ENCODE measurements at places on chromosomes 7 and 10.

DNA sequence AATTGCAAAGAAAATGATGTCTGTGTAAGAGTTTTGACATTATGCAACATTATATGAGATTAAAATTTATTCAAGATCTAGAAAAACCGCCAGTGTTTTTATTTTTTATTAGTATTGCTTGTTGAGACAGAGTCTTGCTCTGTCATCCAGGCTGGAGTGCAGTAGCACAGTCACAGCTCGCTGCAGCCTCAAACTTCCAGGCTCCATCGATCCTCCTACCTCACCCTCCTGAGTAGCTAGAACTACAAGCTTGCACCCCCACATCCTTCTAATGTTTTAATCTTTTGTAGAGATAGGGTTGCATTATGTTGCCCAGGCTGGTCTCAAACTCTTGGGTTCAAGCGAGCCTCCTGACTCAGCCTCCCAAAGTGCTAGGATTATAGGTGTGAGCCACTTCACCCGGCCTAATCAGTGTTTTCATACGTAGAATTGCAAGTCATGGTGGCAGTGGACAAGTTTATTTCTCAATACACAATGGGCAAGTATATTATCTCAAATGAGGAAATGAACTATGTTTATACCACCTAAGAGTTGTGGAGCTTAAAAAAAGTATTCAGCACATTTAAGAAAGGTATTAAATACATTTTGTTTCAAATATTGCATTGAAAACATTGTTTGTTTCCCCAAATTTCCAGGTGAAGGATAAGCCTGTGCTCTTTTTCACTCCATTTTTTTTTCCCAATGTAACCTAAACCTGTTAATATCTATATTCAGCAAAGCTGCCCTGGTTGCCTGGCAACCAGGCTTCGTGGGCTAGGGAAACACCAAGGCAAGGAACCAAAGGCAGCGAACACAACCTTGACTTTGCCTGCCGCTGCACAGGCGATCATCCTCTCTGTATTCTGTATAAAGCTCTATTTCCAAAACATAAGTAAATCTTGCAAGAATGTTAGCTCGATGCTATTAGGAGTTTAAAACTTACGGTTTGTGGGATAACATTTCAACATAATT lies 163.9 kb downstream of the CACNB2 start:
- DNase-seq = no peak

- DNase-seq = no peak
These were observed 164.7 kb downstream of the ZMYND11 start for GRCh38 chr10:299969-300368.

DNA sequence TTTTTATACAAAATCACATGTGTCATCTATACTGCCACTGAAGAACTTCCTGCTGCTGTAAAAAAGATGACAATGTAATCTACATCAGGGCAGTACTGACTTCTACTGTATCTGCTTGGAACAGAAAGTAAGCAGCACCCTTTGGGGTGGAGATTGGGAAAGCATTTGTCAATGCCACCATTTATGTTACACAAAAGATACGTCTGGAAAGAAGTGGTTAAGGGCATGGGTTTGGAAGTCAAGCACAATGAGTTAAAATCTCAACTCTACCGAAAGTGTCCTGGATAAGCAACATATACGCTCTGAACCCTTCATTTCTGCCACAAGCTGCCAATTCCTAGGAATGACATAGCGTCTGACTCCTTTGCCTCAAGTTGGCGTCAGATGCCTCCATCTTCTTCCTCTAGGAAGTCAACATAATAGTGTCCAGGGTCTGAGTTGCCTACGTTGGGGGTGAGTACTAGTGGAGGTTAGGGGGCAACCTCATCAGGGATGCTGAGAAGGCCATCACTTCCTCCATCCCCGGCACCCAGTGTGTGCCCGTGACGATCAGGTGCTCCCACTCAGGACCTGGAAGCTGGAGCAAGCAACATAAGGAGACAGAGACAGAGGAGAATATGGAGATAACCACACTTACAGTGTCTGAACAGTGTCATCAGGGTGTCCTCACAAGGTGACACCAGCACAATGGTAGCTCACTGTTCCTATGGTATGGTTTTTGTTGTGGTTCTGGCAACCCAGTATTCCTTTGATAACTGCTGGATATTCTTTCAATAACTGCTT lies 58.3 kb downstream of the SGMS1 start:
- no peak for DNase-seq

- DNase-seq = no peak
These were observed 18.0 kb downstream of the CALU start for GRCh38 chr7:128757203-128757602.

DNA sequence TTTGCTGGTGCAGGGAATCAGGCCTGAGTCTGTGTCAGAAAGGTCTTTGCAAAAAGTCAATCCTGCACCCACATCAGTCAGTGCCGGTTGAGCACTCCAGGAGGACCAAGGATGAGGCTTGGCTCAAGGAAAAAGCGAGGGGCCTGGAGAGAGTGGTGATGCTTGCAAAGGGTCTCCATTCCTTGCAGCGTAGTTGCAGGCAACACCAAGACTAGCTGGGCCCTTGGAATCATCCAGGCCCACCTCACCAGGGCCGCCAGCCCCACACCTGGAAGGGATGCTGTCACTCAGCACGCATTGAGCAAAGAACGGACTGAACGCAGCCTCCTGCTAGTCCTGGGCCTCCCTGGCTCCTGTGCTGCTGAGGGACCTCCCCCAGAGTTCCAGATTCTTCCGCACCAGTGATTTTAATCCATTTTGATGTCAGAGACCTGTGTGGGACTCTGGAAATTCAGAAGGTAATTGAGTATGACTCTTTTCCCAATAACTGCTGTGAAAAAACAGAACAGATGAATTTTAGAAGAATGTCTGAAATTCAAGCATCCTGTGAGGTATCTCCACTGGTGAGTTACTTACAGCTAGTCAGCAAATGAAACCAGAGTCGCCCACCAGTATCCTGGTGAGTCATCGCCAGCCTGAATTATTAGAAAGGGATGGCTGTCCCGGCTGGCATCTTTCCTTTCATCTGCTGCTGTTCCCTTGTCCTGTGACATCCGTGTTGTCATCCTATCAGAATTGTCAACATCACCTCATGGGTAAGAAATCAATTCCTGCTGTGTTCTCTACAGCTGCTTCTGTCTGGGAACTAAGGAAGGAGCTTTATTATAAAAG lies 150.8 kb upstream of the NPS start:
- DNase-seq = no peak

DNA sequence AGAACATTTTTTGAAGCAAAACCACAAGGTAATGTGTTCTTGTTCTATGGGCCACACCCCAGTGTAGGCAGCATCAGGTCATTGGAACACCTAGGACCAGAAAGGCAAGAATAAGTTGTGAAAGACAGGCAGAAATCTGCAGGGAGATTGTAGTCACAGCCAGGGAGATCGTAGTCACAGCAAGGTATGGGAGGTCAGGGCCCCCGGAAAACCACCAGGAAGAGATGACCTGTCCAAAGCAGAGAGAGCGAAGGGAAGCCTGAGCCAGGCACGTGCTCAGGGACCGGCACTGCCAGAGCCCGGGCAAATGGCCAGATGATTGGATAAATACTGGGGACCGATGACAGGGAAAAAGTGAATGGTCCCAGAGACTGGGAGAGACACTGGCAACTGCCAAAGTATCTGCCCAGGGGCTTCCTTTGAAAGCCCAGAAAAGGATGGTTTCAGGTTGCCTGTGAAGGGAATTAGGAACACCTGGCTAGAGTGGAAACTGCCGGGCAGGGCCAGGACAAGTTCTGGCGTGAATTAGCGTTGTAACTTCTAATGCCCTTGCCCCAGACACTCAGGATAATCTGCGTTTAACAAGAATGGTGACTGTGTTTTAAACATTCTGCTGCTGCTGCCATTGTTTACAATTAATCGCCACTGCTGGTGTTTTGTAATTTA lies 3.9 kb upstream of the NOBOX start:
- no peak for DNase-seq

Data from D721Med (cell line).